NCI-H774 (cell line): ENCODE measurements at places on chromosomes 5 and 9.

DNA sequence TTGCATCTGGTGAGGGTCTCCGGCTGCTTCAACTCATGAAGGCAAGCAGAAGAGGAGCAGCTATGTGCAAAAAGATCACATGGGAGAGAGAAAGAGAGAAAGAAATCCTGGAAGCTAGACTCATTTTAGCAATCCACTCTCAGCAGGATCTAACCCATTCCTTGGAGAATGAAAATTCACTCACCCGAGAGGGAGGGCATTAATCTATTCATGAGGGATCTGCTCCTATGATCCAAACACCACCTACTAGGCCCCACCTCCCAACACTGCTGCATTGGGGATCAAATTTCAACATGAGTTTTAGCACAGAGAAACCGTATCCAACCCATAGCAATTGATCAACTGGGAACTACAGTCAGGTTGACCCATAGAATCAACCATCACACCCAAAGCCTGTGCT is 98.1 kb upstream of the SV2C start:
- no peak for DNase-seq

- no peak for DNase-seq
These were observed 186.7 kb downstream of the TMEM38B start for GRCh38 chr9:105881021-105881420.

DNA sequence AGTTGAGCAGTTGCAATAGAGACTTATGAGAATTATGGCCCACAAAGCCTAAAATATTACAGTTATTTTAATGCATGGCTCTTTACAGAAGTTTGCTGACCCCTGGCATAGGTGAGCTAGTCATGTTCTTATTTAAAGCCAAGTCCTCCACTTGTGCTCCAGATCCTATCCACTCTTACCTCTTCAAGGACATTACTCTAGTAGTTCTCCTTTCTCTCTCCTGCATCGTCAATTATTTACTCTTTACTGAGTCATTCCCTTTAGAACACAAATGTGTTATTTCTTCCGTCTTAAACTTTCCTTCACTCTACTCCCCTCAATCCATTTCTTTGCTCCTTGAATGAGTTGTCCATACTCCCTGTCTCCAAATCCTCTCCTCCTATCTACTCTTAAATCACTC is 20.6 kb upstream of the TRAF1 start:
- no peak for DNase-seq

GRCh38 chr9:3150074-3150473 is 306.2 kb upstream of the PUM3 start:
- DNase-seq = no peak

- DNase-seq = no peak
These were observed 30.2 kb downstream of the SNX18 start for GRCh38 chr5:54547711-54548250.

DNA sequence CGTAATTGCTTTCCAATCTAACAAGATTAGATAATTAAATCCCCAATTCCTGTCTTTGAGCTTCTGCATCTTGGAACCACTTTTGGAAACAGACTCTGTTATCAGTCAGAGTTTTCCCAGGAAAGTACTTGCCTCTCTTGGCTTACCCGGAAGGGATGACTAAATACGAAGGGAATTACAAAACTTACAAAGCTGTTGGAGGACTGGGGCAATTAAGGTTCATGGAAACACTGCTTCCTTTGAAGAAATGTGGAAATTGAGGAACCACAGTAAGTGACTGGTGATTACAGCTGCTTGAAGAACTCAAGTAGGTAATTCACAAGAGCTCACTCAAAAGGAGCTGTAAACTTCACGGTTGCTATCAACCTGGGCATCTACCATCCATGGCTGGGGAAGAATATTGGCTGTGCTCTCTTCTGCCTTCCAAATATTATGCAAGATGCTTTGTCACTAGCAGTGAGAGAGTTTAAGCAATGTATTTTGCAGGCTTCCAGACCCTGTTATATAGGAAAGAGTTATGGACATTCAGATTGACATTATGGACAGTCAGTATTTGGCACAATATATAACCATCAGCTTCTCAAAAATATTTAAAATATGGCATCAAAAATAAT is 104.6 kb upstream of the MAN2A1 start:
- DNase-seq = no peak

DNA sequence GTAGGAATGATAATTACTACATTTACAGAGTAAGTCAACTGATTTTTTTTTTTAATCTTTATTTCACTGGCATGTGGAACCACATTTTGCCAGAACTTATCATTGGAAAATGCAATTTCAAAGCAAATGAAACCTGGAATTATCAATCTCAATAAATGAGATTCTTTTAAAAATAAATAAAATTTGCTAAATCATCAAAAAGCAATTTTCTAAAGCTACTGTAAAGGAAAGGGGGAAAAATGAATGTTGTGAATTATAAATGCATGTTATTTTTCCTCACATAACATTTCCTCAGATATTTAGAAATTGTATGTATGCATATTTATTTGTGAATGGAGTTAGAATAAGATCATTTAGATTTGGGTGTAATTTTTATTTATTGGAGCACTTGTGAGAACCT is 89.9 kb upstream of the GRHPR start:
- DNase-seq = no peak

- no peak for DNase-seq
These were observed 558.1 kb downstream of the NR2F1-AS1 start for GRCh38 chr5:93022796-93023447.
